ENCODE measurements at places on chromosomes 1 and 21. TPM values are rescaled to one million over a fixed set of nuclear protein-coding genes. Genes with fewer than 3 reads are reported as not detected.

- no peaks in the 10 kb centered on the region for H3K4me1 ChIP-seq
- no peak overlapping the region for H3K27ac ChIP-seq
- H3K4me3 ChIP-seq: no peak overlapping the region
These were observed 14.7 kb downstream of the ZNF648 start for GRCh38 chr1:182046763-182047162.

DNA sequence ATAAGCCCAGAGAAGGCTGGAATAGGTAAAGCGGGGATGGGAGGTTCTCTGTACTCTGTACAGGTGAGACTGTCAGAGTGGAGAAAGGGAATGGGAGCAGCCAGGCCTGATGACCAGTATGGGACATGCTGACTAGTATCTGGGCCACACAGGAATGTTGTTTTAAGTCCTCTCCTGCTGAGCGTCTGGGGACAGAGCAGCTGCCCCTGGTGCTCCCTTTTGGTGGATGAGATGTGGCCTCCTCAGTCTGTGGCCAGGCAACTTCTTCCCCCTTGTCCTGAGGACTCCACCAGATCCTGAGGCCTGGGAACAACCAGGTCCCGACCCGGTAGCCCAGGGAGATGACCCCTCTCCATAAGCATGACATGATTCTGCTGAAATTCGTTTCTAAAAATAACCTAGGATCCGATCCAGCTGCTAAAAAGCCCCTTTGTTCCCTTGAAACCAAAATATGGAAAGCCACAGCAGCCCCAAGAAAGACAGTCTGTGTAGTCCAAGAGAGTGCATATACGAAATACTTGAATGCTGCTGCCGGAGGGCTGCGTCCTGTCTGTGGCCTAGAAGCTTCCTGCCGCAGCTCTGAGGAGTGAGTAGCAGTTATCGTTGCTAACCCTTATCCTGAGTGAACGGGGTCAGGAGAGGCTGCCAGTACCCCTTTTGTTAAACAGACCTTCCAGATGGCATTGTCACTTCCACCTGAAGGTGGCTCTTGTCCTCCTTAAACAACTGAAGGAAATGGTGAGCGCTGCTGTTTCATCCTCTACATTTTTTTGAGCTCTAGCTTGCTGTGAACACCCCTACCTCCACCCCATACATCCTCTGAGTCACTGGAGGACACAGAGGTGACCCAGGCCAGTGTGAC, 47.1 kb downstream of the ATP2B4 start:
- DNase-seq: no peak
- peaks cover 18% of the 10 kb centered on the region for H3K4me1 ChIP-seq
- no peak overlapping the region for H3K27ac ChIP-seq

- H3K36me3 ChIP-seq: no peaks in the 10 kb centered on the region
- H3K27ac ChIP-seq: no peak overlapping the region
- peak overlapping the region; percentile 63 for H3K4me3 ChIP-seq
- peaks cover 4% of the 10 kb centered on the region for H3K4me1 ChIP-seq
These were observed 1.8 kb downstream of the C2CD4D start for GRCh38 chr1:151837884-151838221.

GRCh38 chr1:204074274-204075138, 1.6 kb downstream of the SOX13 start:
- H3K4me1 ChIP-seq: peaks cover 6% of the 10 kb centered on the region
- H3K4me3 ChIP-seq: peak overlapping the region; percentile 89
- DNase-seq: peak; percentile 52
- H3K36me3 ChIP-seq: no peaks in the 10 kb centered on the region

GRCh38 chr1:109928591-109929111, 18.0 kb downstream of the CSF1 start:
- H3K36me3 ChIP-seq: no peaks in the 10 kb centered on the region
- H3K27ac ChIP-seq: no peak overlapping the region
- peaks cover 2% of the 10 kb centered on the region for H3K4me1 ChIP-seq
- DNase-seq: no peak

ADAM30 gene
- not detected for total RNA-seq

Measured in glutamatergic neuron (in vitro differentiated cells).